Activated CD4-positive, alpha-beta T cell treated with anti-CD3 and anti-CD28 coated beads, Interleukin-2, amount 10 ng/mL, durations not matched to agents 7 days and 5 days (primary cell): ENCODE measurements at places on chromosomes 6 and 20. TPM values are rescaled to one million over a fixed set of nuclear protein-coding genes. Genes with fewer than 3 reads are reported as not detected.

C6orf52 gene
- 1.1 TPM for total RNA-seq

ANKRD66 gene
- not detected for total RNA-seq

SLPI gene
- total RNA-seq = 0.37 TPM

DNA sequence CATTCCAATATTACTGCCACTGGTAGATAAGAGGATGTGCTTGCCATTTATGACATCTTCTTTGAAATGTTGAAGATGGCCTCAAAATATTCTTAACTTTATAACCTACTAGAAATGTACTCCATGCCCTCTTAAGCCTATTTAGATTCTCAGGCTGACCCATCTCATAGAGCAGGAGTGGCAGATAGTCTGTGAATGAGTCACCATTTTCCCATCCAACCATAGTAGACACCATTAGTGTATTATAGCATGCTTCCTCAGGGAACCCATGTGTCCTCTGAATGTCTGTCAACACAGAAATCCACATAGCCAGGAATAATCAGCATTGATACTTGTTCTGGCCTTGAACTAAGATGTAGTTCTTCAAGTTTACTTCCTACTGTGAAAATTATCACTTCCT is 150.2 kb downstream of the IMPG1 start:
- H3K27ac ChIP-seq = no peak overlapping the region
- DNase-seq = no peak
- H3K36me3 ChIP-seq = no peaks in the 10 kb centered on the region
- no peak overlapping the region for H3K4me3 ChIP-seq
- no peaks in the 10 kb centered on the region for H3K4me1 ChIP-seq
- no peaks in the 10 kb centered on the region for H3K27me3 ChIP-seq

DNA sequence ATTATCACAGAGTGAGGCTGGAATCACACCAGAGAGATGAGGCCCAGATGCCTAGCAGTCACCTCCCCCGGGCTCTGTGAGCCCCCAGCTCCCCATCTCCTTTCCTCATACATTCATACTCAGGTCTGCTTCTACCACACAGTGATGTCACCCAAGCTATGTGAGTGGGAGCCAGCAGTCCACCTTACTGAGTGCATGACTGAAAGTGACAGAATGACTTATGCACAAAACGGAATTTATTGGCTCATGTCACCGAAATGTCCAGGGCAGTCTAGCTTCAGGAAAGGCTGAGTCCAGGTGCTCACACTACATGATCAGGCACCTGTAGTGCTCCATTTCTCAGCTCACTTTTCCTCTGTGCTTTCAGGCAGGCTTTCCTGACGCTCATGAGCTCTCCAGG is 36.7 kb upstream of the CCN6 start:
- peaks cover 34% of the 10 kb centered on the region for H3K4me1 ChIP-seq
- H3K27me3 ChIP-seq = no peaks in the 10 kb centered on the region
- no peaks in the 10 kb centered on the region for H3K36me3 ChIP-seq
- no peak overlapping the region for H3K27ac ChIP-seq
- H3K4me3 ChIP-seq = no peak overlapping the region
- DNase-seq = no peak
